ENCODE measurements at places on chromosomes 4 and X. TPM values are rescaled to one million over a fixed set of nuclear protein-coding genes. Genes with fewer than 3 reads are reported as not detected.
A peak's percentile ranks its signal among the peaks of the same experiment; 100 is the strongest.

DNA sequence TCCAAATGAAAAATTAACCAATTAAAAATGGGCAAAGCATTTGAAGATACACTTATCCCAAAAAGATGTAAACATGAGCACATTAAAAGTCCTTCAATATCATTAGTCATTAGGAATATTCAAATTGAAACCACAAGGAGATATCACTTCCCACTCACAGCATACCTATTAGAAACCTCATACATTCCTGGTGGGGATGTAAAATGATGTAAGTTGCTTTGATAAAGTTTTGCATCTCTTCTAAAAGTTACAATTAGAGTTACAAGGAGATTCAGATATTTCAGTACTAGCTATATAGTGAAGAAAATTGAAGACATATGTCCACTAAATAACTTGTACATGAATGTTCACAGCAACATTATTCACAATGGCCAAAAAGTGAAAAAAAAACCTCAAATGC lies 1109.3 kb upstream of the LCORL start:
- no peak overlapping the region for H3K27ac ChIP-seq
- no peaks in the 10 kb centered on the region for H3K4me1 ChIP-seq
- no peak overlapping the region for H3K4me3 ChIP-seq
- no peaks in the 10 kb centered on the region for H3K36me3 ChIP-seq
- no peak for DNase-seq
- no peaks in the 10 kb centered on the region for H3K27me3 ChIP-seq

GRCh38 chrX:97326456-97326855 lies 442.7 kb downstream of the RPA4 start:
- H3K4me1 ChIP-seq = no peaks in the 10 kb centered on the region
- H3K4me3 ChIP-seq = no peak overlapping the region
- H3K27me3 ChIP-seq = no peaks in the 10 kb centered on the region
- no peaks in the 10 kb centered on the region for H3K36me3 ChIP-seq
- H3K27ac ChIP-seq = no peak overlapping the region

DNA sequence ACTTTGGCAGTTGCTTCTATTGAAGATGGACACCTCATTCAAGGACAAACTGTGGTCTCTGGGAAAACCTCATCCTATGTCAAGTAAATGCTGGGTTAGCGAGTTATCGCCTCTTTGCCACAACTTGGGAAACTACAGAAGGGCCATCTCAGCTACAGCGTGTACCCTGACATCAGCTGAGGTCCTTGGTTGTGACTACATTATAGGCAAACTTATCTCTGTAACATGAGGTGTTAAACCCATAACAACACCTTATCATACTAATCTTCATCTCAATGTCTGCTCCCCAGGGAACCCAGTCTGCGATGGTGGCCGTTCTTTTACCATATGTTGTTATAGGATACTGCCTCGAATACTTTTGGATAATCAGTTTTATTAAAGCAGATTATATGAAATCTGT lies 1862.7 kb downstream of the STIM2 start:
- no peak for DNase-seq
- peaks cover 8% of the 10 kb centered on the region for H3K4me1 ChIP-seq
- no peaks in the 10 kb centered on the region for H3K27me3 ChIP-seq
- no peak overlapping the region for H3K4me3 ChIP-seq
- H3K36me3 ChIP-seq = no peaks in the 10 kb centered on the region
- no peak overlapping the region for H3K27ac ChIP-seq

The TRIM60 gene
- not detected for total RNA-seq

DNA sequence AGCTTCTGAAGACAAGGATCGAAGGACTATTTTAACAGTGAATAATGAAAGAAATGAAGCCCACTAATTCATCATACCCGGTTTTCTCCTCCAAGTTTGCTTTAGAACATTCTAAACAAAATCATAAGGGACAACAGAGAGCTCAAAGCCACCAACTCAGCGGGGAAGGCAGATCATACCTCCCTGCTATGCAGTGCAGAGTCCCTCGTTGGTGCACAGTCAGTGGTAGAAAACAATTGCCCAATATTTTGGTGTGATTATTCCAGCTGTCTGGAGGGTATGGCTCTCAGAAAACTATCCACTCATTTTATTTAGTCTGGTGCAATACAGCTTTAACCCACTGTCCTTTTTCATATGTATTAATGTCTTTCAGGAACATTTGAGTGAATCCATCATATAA lies 59.3 kb upstream of the HPSE start:
- no peaks in the 10 kb centered on the region for H3K27me3 ChIP-seq
- no peak overlapping the region for H3K27ac ChIP-seq
- peak; percentile 10 for DNase-seq
- peaks cover 7% of the 10 kb centered on the region for H3K4me1 ChIP-seq
- H3K36me3 ChIP-seq = peaks cover 14% of the 10 kb centered on the region

DNA sequence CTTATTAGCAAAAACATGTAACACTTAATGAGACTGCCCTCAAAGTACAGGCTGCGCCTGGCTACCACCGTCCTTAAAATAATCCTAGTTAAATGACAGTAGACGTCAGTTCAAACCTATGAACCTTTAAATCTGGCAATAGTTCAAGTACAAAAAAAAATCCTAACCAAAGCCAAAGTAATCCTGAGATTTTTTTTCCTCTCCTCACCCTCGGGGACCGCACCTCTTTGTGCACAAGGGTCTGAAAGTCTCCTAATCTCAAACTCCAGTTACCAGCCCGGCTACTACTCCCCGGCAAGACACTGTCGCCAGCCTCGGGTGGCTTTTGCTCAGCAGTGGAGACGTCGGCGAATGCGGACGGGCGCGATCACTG lies 439 bp downstream of the SEC31A start:
- DNase-seq = no peak
- peaks cover 24% of the 10 kb centered on the region for H3K36me3 ChIP-seq
- peak overlapping the region; percentile 82 for H3K4me3 ChIP-seq

All from esophagus muscularis mucosa (tissue), 4 donors.